MCF 10A (cell line): ENCODE measurements at places on chromosomes 2 and 18. TPM values are rescaled to one million over a fixed set of nuclear protein-coding genes. Genes with fewer than 3 reads are reported as not detected.
A peak's percentile ranks its signal among the peaks of the same experiment; 100 is the strongest.

The ABCB11 gene
- total RNA-seq, result 0.05 TPM in 1 of 2 replicates, not detected in the other

DNA sequence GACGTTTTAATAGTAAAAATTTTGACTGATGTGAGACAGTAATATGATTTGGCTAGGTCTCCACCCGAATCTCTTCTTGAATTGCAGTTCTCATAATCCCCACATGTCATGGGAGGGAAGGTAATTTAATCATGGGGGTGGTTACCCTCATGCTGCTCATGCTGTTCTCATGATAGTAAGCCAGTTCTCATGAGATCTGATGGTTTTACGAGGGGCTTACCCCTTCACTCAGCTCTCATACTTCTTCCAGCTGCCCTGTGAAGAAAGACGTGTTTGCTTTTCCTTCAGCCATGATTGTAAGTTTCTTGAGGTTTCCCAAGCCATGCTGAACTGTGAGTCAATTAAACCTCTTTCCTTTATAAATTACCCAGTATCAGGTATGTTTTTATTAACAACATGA lies 327.0 kb upstream of the CDH7 start:
- H3K4me1 ChIP-seq, result no peaks in the 10 kb centered on the region
- H3K27ac ChIP-seq, result no peak overlapping the region
- no peaks in the 10 kb centered on the region for H3K36me3 ChIP-seq
- H3K27me3 ChIP-seq, result peaks cover 14% of the 10 kb centered on the region

The XRCC5 gene
- total RNA-seq, result 159 and 198 TPM in 2 replicates

DNA sequence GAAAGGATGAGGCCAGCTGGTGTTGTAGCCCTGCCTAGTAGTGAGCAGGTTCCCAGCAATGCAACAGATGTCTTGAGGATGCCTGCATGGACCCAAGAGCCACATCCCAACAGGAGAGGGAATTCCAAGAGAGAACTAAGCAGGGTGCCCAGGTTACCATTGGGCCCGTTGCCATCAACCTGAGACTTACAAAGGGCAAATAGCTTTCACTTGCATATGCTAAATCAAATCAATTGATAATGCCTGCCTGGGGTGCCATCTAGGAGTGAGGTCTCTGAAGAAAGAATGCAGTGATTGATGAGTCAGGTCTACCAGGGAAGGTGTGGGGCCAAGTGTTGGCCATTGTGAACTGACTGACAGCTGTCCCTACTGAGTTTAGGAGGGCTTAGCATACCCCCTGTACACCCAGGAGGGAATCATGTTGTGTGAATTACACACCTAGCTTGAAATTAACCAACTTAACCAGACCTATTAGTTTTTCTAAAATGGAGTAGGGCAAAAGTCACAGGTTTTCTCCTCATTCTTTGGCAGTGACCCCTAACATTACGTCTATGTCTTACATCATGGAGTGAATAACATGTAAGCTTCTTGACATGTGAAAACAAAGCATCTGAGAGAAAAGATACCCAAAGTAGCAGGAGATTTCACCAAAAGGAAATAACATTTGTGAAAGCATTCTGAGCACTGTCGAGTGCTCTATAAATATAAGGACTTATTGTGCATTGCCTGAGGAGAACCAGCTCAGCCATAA lies 32.3 kb downstream of the FHOD3 start:
- no peak for DNase-seq
- H3K4me1 ChIP-seq, result peaks cover 7% of the 10 kb centered on the region
- H3K27ac ChIP-seq, result no peak overlapping the region
- H3K4me3 ChIP-seq, result no peak overlapping the region

DNA sequence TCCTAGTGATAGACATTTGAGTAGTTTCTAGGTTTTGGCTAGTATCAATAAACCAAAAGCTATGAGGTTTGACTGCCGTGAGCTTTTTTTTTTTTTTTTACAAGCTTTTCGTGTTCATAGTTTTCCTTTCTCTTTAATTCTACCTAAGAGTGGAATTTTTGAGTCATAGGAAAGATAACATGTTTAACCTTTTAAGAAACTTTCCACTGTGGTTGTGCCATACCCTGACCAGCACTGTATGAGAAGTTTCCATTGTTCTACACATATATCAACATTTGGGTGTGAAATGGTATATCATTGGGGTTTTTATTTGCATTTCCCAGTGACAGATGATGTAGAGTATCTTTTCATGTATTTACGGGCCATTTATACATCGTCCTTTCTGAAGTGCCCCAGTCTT lies 31.7 kb downstream of the UBE2F start:
- H3K4me1 ChIP-seq, result peaks cover 6% of the 10 kb centered on the region
- peak; percentile 21 for DNase-seq
- H3K27ac ChIP-seq, result no peak overlapping the region
- H3K4me3 ChIP-seq, result no peak overlapping the region
- H3K27me3 ChIP-seq, result no peaks in the 10 kb centered on the region

GRCh38 chr18:32057624-32058165 lies 34.0 kb upstream of the RNF138 start:
- no peak for DNase-seq
- no peak overlapping the region for H3K4me3 ChIP-seq
- no peak overlapping the region for H3K27ac ChIP-seq
- H3K36me3 ChIP-seq, result peaks cover 6% of the 10 kb centered on the region

GRCh38 chr2:233233618-233234230 lies 17.7 kb upstream of the ATG16L1 start:
- no peaks in the 10 kb centered on the region for H3K36me3 ChIP-seq
- no peak for DNase-seq
- no peak overlapping the region for H3K4me3 ChIP-seq
- H3K27me3 ChIP-seq, result no peaks in the 10 kb centered on the region
- H3K4me1 ChIP-seq, result no peaks in the 10 kb centered on the region

The SATB2 gene
- 16.5 and 22.2 TPM in 2 replicates for total RNA-seq

- no peaks in the 10 kb centered on the region for H3K36me3 ChIP-seq
- H3K27ac ChIP-seq, result no peak overlapping the region
- H3K4me1 ChIP-seq, result no peaks in the 10 kb centered on the region
- no peak for DNase-seq
- no peaks in the 10 kb centered on the region for H3K27me3 ChIP-seq
Measured at GRCh38 chr2:16161085-16161565, 220.8 kb downstream of the MYCN start.

The VWC2L gene
- not detected in 2 replicates for total RNA-seq

GRCh38 chr2:127675331-127676261 lies at the start of gene LIMS2:
LIMS2 (minus strand) TSS chr2:127675530; CDS start chr2:127675024, 506 bp downstream.
- peaks cover 48% of the 10 kb centered on the region for H3K27me3 ChIP-seq
- DNase-seq, result no peak
- peak within 1 kb of the TSS; percentile 49 for H3K4me3 ChIP-seq

The GALR1 gene
- total RNA-seq, result not detected in 2 replicates

- DNase-seq, result no peak
- peaks cover 27% of the 10 kb centered on the region for H3K4me1 ChIP-seq
- no peaks in the 10 kb centered on the region for H3K27me3 ChIP-seq
Measured at GRCh38 chr2:98478088-98478551, 33.5 kb downstream of the INPP4A start.

- peaks cover 26% of the 10 kb centered on the region for H3K4me1 ChIP-seq
- no peaks in the 10 kb centered on the region for H3K27me3 ChIP-seq
- no peaks in the 10 kb centered on the region for H3K36me3 ChIP-seq
- no peak for DNase-seq
- peak overlapping the region; percentile 89 for H3K27ac ChIP-seq
Measured at GRCh38 chr2:24489465-24490180, 1.4 kb upstream of the NCOA1 start.

DNA sequence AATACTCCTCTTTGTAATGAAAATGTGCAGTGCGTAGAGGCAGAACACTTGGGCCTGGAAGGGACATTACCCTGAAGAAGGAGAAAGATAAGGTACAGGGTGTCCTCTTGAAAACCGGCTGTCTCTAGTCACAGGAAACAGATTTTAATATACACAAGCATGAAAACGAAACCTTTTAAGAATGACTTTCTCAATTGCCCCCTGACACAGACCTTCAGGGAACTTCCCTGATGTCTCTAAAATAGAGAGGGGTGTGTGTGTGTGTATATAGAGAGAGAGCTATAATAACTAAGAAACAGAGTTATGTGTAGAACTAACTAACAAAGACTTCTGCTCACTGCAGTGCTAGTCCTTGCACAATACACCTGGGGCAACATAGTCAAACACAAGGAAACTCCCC lies 780.0 kb downstream of the CNTNAP5 start:
- no peak overlapping the region for H3K4me3 ChIP-seq
- H3K27me3 ChIP-seq, result no peaks in the 10 kb centered on the region
- H3K4me1 ChIP-seq, result peaks cover 11% of the 10 kb centered on the region
- DNase-seq, result peak; percentile 15

The MAP2 gene
- total RNA-seq, result 16.2 and 40.2 TPM in 2 replicates

DNA sequence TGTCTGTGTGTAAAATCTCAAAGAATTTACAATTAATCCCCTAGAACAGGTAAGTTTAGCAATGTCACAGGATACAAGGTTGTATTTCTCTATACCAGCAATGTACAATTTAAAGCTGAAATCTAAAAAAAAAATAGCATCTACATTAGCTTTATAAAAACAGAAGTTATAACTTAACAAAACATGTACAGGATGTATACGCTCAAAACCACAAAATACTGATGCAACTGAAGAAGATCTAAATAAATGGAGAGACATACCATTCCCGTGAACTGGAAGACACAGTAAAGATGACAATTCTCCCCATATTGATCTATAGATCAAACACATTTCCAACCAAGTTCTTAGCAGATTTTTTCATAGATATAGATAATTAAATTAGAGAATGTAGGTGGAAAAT lies 17.5 kb upstream of the RANBP2 start:
- H3K4me1 ChIP-seq, result no peaks in the 10 kb centered on the region
- DNase-seq, result no peak
- H3K4me3 ChIP-seq, result no peak overlapping the region
- no peak overlapping the region for H3K27ac ChIP-seq

GRCh38 chr2:223251656-223252229 lies 199.8 kb downstream of the KCNE4 start:
- no peak for DNase-seq
- H3K27ac ChIP-seq, result no peak overlapping the region

DNA sequence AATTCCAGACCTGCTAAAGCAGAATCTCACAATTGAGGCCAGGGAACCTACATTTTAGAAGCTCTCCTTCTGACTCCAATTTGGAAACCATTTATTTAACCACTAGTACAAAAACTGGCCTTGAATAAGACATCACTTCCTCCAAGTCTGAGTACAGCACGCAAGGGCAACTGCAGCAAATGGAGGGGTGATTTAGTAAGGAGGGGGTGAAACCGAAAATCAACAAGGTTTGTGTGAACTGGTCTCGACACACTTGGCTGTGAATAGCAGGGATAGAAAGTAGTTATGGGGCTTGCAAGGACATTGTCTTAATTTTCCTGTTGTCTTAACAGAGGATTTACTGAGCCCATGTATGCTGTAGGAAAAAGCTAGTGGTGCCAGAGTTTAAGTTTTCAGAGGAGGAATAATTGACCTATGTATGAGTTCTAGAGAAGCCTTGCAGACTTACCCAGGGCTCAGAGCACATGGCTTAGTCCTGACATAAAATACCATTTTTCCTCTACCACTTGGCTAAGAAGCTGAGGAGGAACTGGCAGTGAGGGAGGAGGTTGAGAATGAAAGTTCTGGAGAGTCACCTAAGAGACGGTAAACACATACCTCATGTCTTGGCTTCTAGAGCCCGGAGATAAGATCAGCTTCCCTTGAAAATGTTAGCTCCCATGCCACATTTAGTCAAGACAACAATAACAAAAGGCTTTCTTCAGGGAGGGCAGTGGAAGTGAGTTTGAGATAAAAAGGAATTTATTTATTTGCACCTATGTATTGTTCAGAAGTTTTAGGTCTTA lies 114.8 kb downstream of the SMAD2 start:
- H3K27me3 ChIP-seq, result no peaks in the 10 kb centered on the region
- H3K36me3 ChIP-seq, result peaks cover 17% of the 10 kb centered on the region
- H3K27ac ChIP-seq, result no peak overlapping the region

The TCF23 gene
- not detected in 2 replicates for total RNA-seq
